ENCODE measurements at places on chromosomes 4 and X.

GRCh38 chr4:122083989-122084388 lies 68.1 kb upstream of the BLTP1 start:
- no peak for DNase-seq

GRCh38 chr4:55132775-55133174 lies 7.4 kb upstream of the KDR start:
- no peak for DNase-seq

GRCh38 chrX:118459494-118459893 lies 36.1 kb upstream of the DOCK11 start:
- DNase-seq, result no peak

DNA sequence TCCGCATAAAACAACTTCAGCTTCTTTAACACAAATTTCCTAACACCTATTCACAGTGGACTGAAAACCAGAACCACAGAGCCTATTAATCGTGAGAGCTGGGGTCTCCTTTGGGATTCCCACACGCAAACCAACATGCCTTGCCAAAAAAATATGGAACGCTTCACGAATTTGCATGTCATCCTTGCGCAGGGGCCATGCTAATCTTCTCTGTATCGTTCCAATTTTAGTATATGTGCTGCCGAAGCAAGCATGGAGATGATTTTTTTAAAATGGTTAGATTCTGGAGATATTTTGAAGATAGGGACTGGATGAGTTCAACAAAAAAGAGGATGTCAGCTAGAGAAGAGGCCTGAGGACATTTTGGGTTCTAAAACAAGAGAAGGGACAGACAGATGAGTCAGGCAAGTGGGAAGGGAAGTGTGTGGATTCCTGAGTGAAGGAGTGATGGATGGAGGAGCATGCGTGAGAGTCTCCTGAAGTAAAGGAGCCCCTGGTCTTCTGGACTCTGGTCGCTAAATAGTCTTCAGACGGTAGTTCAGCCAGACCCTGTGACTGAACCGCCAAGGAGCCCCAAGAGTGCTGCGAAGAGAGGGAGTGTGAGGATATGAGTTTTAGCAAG lies 9.5 kb upstream of the GATA1 start:
- no peak for DNase-seq

GRCh38 chr4:142530728-142531127 lies 315.4 kb downstream of the INPP4B start:
- no peak for DNase-seq

GRCh38 chr4:88965053-88965452 lies 91.9 kb downstream of the FAM13A start:
- no peak for DNase-seq

- DNase-seq, result peak; percentile 2
These were observed 27.8 kb upstream of the FTHL17 start for GRCh38 chrX:31099536-31100090.

DNA sequence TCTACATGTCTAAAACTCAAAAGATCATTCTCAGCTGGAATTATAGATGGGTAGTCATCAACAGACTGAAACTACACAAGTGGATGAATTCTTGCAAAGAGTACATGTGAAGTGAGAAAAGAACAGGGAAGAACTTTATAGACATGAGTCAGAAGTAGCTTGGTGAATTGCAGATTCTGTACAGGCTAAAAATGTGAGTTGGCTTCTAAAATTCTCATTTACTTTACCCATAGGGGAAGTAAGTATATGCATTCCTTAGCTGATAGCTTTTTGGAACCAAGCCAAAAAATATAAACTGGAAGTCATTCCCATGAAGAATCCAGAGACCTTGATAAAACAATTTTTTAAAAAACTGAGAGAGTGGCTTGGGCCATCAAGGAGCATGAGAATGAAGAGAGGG lies 584.2 kb upstream of the FTHL17 start:
- no peak for DNase-seq

DNA sequence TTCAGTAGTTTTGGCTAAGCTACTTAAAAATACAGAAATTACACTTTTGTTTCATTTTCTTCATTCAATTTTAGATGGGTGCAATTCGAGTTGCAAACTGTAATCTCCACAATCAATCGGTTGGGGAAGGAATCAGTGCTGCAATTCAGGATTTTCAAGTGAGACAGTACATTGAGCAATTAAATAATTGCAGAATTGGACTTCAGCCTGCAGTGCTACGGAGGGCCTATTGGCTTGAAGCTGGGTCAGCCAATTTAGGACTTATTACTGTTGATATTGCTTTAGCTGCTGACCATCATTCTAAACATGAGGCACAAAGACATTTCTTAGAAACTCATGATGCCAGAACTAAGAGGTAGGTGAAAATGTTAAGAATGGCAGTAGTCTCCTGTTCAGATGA lies 77.7 kb downstream of the BLTP1 start:
- no peak for DNase-seq

DNA sequence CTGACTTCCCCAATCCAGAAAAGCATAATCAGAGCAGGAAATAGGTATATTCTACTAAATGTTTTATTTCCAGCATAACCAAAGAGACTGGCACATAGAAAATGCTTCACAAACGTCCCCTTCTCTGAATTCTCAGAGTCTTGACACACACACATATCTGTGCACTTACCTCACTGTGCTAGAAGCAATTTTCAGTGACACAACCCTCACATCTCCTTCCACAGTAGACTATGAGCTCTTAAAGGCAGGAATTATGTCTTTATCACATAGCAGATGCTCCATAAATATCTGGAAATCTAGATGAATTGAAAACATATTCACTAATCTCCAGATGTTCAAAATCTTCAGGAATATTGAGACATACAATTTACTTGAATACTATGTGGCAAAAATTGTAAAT lies 5.9 kb downstream of the SOWAHB start:
- DNase-seq, result no peak

- DNase-seq, result no peak
These were observed 7.7 kb upstream of the WDR13 start for GRCh38 chrX:48589482-48590162.

DNA sequence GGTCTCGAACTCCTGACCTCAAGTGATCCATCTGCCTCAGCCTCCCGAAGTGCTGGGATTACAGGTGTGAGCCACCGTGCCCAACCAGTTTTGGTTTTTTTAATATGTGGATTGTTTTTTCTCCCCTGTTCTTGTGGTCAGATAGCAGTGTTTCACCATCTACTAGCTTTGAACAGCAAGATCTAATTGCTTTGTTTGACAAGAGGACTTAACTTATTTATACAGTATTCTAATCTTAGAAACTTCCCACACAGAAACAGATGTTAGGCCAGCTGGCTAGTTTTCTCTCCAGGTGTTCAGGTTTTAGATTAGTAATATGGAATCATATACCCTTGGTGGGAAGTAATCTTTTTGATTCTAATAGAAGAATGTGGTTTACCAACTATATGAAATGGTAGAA lies 12.9 kb downstream of the ING2 start:
- no peak for DNase-seq

GRCh38 chrX:125786316-125786715 lies 379.8 kb downstream of the DCAF12L2 start:
- DNase-seq, result no peak

DNA sequence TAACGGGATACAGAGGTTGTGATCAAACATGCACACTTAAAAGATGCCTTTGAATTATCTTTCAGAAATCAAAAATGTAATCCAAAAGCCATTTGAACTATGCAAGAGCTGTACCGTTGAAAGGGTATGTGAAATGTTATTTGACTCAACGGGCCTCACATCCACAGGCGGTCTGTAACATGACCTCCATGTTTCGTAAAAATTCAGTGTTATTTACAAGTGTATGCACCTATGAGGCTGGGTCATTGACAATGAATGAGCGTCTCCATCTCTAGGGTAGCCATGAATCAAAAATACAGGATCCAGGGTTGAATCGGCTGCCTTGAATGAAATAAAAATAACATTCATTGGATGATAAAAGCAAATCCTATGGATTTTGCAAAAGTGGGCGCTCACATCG lies 100.1 kb downstream of the CRLF2 start:
- DNase-seq, result no peak

GRCh38 chr4:88623097-88623496 lies 30.8 kb downstream of the HERC3 start:
- DNase-seq, result no peak

- DNase-seq, result no peak
These were observed at the start of gene HTRA3 for GRCh38 chr4:8269535-8270417. Gene HTRA3, plus strand, starts transcription at chr4:8269754. Its CDS starts 215 bp downstream, at chr4:8269969.

DNA sequence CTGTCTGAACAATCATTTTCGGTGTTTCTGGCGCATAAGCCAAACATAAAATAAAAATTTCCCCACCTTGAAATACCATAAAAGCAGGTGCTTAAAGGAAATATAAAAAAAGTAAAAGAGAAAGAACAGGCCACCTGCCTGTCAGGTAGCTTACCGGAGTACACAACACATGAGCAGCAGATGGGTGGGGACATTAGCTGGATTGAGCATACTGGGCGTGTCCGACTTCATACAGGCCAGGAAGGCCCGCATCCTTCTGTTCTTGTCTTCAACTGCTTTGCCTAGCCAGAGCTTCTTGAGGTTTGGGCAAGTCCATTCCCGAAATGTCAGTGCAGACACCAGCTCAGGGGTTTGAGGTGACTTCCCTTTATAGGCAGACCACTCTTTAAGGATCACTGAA lies 66.7 kb downstream of the FAM120C start:
- DNase-seq, result no peak

- DNase-seq, result no peak
These were observed 174.4 kb downstream of the CAMK2D start for GRCh38 chr4:113587156-113587555.

GRCh38 chr4:166422475-166422874 lies 549.4 kb downstream of the TLL1 start:
- DNase-seq, result no peak

DNA sequence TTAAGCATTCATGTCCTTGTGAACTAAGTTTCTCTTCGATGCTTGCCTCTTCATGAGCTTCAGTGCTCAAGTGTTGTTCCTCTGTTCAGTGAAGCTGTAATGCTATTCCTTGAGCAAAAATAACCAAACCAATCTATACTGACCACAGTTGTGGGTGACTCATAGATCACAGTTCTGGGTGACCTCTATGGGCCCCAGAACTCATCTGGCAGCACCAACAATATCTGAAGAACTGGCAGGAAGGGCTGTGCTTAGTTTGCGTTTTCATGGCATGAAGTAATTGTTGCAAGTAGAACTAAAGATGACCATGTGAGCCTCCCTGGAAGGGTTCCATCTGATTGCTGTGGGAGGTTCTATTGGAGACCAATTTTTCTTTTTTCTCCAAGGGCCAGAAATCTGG lies 106.2 kb downstream of the CCNG2 start:
- DNase-seq, result no peak

DNA sequence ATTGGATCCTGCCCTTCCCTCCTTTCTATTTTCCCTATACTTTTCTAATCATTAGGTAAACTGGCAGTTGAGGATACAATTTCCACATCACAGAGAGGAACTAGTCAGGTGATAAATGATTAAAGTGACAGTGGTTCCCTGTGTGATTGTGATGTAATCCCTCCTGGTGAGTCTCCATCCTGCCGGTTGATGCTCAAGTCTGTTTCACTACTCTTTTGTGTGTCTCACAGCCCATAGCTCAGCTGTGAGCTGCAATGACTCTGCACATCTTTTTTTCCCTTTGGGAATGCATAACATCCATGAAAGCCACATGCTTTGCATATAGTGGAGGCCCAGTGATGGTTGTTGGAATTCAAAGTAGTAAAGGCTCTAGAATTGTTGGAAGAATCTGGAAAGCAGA lies 60.4 kb downstream of the CCNI start:
- no peak for DNase-seq

GRCh38 chrX:46759645-46759974 lies 692 bp upstream of the SLC9A7 start:
- DNase-seq, result no peak

DNA sequence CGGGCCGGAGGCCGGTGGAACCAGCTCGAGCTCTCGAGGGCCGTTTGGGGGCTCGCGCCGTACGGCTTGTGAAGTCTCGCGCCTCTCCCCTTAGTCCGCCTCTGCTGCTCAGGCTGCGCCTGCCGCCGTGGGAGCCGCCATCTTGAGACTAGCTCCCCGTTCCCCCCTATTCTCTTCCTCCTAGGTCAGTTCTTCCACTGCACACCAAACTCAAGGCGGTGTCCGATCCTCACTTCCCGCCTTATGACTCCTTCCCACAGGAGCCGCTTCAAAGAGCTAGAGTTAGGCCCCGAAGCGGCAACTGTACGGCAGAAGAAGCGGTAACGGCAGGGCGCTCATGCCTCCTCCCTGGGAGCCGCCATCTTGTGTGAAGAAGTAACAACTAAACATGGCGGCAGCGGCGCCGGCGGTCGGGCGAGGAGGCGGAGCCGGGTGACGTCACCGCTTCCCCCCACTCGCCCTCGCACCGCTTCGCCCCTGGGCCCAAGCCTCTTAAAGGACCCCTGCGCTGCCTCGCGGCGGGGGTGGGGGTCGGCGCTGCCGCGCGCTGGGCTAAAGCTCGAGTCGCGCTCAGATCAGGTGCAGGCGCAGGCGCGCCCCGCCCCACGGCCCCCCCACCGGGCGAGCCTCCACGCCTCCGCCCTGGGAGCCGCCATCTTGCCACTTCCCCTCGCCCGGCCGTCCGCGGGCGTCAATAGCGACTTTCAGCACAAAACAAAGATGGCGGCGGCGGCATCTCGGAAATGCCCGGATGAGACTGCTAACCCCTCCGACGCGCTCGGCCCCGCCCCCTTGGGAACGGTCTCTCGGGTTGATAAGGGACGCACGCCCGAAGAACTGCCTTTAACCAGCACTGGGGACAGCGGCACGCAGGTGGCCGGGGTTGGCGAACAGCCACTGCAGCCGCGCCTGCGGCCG lies at the start of gene HCFC1:
HCFC1 (minus strand) TSS at position 369 of the 918 bp plus-strand sequence. CDS start 978 bp downstream, outside the sequence.
- peak; percentile 83 for DNase-seq

GRCh38 chr4:138938366-138938690 lies 77.3 kb upstream of the NOCT start:
- DNase-seq, result no peak

- no peak for DNase-seq
These were observed 81.5 kb upstream of the PACRGL start for GRCh38 chr4:20618731-20619130.

GRCh38 chr4:76737180-76737579 lies 160.8 kb downstream of the SOWAHB start:
- no peak for DNase-seq

DNA sequence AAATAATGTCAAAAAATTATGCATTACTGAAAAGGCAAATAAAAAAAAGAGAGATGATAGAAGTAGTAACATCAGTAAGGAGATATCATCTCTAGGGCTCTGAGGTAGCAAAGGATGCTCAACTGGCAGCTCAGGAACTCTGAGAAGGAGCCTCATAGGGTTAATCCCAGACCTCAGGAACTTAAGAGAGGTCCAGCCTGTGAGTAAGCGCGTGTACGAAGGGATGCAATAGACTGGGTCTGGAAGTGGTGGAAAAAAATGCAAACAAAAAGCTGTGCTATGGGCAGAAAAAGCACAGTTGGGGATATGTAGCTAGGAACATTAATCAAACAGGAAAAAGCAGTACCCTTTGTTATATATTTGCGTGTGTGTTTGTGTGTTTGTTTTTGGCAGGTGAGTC lies 282.0 kb downstream of the GALNTL6 start:
- no peak for DNase-seq

DNA sequence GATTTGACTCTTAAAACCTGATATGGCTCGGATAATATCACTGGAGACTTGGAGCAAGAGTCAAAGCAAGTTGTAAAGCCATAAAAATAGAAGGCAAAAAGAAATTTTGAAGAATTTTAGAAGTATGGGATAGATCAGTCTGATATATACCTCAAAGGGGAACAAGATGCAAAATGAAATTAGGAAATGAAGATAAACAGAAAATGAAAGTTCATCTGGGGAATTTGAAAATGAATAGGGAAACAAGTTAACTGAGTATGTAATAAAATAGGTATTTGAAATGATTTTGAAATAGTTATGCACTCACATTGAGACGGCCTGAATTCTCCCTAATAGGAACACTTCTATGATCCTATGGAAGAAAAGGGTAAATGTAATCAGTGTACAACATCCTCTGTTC lies 5.7 kb downstream of the CYP2U1 start:
- no peak for DNase-seq

Data from activated CD4-positive, alpha-beta T cell treated with anti-CD3 and anti-CD28 coated beads, Interleukin-2, amount 50 U/mL, for 24 hours (primary cell).